ENCODE measurements at places on chromosomes 5 and 9. TPM values are rescaled to one million over a fixed set of nuclear protein-coding genes. Genes with fewer than 3 reads are reported as not detected.

PCDHGB5 gene
- 16.2 TPM for total RNA-seq

CCDC171 gene
- total RNA-seq = 4.5 TPM

PCDHA1 gene
- total RNA-seq = under 0.01 TPM

MYOT gene
- total RNA-seq = not detected

DYNC2I2 gene
- total RNA-seq = 113 TPM

ARRDC3 gene
- 85.4 TPM for total RNA-seq

All from uterine smooth muscle cell (primary cell).